ENCODE measurements at places on chromosomes 3 and 15.
A peak's percentile ranks its signal among the peaks of the same experiment; 100 is the strongest.

DNA sequence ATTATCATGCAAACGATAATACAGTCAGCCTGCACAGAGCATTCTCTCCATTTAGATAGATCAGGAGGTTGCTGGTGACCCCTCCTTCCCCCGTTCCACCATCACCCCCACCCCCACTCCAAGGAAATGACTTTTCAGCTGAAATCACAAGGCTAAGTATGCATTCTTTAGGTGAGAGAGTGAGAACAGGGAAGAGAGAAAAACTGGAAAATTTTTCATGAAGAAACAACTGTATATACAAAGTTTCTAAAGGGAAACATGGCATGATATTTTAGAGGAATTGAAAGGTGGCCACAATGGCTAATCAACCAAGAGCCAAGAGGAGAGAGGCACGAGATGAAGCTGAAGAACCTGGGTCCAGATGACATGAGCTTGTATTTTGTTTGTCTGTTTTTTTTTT, 22.2 kb downstream of the BCL2A1 start:
- no peak for DNase-seq

- no peak for DNase-seq
Observed at GRCh38 chr15:39434751-39435238, 146.1 kb upstream of the THBS1 start.

DNA sequence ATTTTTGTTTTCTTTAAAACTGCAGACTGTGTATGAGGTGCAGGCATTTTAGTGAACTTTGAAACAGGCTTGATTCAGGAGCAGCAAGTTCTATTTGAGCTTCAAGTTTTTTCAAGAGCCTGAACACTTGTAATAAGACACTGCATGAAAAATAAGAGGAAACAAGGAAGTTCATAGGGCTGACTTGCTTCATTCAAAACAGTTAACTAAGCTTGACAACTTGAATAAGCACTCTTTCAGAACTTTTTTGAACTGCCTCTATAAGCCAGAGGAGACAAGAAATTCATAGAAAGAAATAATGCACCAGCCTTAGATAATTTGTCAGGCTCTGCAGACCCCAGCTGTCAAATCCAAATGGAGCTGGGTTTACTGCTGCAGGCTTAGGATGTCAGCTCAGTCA, 130.2 kb downstream of the SSR3 start:
- no peak for DNase-seq

GRCh38 chr15:52097180-52097579, 15.4 kb downstream of the BCL2L10 start:
- no peak for DNase-seq

DNA sequence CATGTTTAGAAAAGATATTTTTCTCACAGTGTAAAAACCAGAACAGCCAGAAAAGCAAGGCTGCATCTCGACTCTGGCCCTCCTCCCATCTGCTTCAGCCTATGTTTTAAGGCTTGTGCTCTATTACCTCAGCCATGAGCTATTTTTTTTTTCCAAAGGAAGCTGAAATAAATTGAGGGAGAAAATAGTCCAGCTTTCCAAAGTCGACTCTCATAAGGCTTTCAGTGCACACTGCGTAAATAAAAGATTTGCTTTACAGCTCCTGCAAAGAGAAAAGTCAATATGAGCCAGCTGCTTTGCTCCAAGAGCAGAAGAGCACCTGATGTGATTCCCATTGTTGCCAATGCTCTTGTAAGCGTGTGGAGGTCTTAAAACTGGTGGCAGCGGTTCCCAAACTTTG, 26.7 kb downstream of the SCG3 start:
- DNase-seq, result peak; percentile 29

DNA sequence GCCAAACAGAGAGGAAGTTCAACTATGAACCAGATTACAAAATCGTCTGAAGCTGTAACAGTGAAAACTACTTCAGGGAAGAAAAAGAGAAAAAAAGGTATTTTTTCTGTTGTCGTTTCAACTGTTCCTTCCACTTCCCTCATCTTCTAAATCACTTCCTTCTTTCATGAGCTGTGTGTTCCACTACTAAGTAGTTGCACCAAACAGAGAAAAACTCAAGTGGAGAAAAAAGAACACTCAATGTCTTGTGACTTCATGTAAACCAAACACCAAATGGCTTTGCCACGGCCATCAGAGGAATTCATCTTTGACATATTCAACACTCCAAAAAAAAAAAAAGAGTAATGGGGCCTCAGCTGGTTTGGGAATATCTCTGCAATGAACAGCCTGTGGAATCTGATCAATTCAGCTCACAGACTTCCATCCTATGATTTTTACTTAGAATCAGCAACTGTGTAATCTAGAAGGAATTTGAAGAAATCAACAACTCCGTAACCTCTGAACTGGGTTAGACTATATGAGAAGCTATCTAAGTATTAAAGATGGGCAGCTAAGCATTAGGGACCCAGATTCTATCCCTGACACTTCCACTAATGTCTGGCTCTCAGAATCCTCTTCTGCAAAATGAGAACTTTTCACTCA, 47.5 kb upstream of the RNF7 start:
- no peak for DNase-seq

DNA sequence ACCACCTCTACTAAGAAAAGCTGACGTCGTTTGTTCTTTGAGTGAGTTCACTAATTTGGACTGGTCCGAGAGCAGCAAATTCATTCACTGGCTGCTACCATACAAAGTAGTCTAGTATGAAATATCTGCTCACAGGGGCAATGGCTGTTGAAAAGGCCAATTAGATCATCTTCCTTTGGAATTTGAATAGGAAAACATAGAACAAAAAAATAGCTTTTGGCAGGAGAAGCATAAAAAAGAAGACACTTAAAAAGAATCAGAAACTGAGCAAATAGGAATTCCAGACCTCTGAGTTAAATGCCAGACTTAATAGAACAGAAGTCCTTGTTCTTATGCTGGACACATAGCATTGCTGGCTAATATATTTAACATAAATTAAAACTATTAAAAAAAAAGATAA, 159.3 kb downstream of the IL1RAP start:
- DNase-seq, result no peak

- no peak for DNase-seq
Observed at GRCh38 chr3:64234571-64234970, 9.3 kb upstream of the PRICKLE2 start.

- DNase-seq, result no peak
Observed at GRCh38 chr3:111811811-111812210, 47.3 kb upstream of the PHLDB2 start.

- DNase-seq, result no peak
Observed at GRCh38 chr15:58477170-58477569, 45.4 kb downstream of the LIPC start.

- no peak for DNase-seq
Observed at GRCh38 chr3:112633757-112634156, 7.2 kb downstream of the CCDC80 start.

GRCh38 chr3:73134034-73134433, 72.6 kb downstream of the EBLN2 start:
- DNase-seq, result no peak

- no peak for DNase-seq
Observed at GRCh38 chr15:48498828-48499227, 146.7 kb downstream of the FBN1 start.

DNA sequence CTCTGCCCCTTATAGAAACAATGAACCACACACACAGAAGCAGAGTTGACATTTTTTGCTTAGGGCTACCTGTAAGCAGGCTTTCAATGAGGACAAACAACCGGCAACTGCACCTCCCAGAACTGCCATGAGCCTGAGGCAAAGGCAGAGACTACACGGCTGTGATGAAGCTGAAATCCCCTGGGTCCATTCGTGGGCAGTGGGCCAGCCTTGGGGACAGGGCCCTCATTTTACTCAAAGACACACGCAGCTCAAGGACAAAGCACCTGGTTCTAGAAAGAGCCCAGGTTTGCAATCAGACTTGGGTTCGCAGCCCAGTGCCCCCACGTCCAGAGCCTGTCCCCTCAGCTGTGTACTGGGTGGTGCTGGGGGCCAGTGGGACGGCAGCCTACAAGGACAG, 17.9 kb downstream of the FAM174B start:
- no peak for DNase-seq

DNA sequence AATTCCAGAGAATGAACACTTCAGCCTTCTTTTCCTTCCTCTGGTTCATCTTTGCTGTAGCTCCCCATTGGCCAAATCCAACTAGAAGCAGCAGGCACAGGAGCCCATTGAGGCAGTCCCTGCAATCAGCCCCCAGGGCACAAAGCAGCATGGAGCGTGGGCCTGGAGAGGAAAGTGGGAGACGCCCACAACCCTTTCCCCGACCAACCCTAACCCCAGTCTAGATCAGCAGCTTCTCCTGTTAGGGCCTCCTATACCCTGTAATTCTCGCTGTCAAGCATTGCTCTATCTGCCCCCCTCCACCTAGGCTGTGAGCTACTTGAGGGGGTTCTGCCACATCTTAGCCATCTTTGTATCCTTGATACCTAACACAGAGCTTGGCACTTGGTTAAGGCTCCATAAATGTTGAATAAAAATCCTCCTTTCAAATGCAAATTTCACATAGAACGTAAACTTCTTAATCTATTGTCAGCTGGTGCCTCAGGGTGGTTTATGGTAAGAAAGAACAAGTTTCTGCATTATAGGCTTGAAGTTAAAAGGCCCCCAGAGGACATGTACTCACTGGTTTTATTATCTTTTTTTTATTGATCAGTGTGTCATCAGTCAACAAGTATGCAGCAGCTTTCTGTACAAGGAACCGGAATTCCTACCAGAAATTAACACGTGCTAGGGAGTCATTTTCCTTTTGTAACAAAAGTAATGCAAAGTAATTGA, 97.9 kb upstream of the PFN2 start:
- no peak for DNase-seq

DNA sequence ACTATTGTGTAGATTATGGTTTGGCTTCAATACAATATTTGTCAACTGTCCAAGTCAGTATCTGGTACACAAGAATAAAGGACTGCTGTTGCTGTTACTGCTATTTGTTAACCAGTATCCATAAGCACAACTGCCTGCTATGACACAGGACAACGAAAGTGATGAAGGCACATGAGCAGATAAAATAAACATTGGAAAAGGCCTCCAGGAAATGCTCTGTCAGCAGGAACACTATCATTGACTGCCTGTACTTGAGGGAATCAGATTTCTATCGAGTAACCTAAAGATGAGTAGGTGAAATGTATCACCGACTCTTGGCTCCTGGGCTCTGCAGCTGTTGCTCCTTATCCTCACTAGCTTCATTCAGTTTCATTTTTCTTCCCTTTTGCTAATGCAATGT, 56.5 kb downstream of the FMN1 start:
- peak; percentile 37 for DNase-seq

- no peak for DNase-seq
Observed at GRCh38 chr3:100210772-100211135, 50.0 kb upstream of the TBC1D23 start.

DNA sequence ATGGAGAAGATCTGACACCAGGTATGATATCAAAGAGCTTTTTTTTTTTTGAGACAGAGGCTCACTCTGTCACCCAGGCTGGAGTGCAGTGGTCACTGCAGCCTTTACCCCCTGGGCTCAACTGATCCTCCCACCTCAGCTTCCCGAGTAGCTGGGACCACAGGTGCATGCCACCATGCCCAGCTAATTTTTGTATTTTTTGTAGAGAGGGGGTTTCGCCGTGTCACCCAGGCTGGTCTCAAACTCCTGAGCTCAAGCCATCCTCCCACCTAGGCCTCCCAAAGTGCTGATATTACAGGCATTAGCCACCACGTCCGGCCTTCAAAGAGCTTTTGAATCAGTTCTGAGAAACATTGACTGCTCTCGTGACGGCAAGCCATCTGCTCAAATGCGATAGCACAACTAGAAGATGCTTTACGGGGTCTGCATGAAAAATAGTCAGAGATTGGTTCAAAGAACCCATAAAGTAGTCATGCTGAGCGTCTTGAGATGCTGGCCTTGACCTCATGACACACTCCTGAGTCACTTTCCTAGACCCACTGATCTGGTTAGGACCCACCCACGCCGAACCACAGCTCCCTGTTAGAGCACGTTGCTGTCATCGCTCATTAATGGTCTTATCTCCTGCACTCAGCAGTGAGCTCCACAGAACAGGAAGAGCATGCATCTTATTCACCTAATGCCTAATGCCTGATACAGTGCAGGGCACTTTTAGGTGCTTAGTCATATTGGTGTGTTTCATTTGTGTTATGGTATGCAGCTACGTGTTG, 57.0 kb upstream of the NR2F2 start:
- no peak for DNase-seq

DNA sequence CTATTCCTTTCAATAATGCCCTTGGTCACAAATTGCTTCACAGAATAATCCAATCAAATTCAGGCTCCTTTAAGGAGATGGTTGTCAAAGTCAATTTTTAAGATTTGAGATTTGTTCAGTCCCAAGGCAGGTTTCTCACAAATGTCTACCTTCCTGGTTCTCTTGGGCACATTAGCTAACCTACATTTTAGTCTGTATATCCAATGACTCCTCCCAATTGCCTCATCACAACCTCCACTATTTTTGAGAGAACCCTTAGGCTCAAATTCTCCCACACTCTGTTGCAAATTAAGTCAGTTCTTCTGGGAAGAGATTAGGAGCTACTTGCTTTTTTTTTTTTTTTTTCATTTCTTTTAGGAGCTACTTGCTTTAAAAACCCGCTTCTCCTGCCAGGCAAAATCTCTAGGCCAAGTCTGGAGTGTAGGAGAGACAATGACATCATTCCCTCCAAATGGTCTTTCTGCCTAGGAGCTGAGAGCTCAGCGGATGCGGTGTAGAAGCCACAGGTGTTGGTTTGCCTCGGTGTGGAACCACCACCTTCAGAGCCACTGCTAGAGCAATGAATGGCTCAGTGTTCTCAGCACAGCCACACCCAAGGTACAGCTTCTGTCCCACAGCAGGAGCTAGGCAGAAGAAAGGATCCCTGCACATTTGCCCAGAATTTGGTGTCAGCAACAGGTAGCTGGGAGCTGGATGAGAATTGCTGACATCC, 10.0 kb upstream of the INO80 start:
- no peak for DNase-seq

- no peak for DNase-seq
Observed at GRCh38 chr3:158508481-158508880, 62.5 kb upstream of the MLF1 start.

DNA sequence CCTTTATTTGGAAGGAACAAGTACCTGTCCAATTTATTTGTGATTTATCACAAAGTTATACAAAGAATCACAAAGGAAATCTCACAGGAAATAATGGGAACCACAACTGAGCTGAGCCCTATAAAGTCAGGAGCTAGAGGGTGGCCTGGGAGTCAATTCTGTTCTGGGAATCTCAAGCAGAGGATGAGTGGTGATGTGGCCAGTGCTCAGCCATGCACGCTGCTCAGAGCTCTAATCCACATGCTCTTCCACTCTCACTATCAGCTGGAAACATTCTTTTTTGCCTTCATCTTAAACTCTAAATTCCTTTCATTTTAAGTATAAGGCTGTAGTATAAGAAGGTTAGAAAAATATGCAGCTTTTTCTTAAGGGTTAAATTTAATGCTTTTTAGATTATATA, 36.6 kb downstream of the UACA start:
- DNase-seq, result no peak

DNA sequence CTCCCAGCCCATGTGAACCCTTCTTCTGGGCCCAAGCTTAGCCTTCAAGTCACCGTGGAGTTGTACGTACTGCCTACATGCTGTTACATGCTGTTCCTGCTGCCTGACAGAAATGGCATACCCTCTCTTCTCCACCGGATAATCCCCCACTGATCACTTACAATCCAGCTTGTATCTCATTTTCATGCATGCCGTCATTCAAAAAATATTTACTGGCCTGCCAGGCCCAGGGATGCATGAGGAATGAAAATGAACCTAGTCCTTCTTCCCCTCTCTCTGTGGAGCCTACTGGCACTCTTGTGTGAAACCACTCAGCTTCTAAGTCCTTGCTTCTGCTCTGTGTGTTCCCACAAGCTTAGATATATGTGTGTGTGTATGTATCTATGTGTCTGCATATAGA, 60.6 kb downstream of the WNT5A start:
- DNase-seq, result no peak

GRCh38 chr3:183618542-183618941, 16.9 kb upstream of the KLHL24 start:
- DNase-seq, result no peak

Data from NCI-H2171 (cell line).